Activated T-helper 2 cell treated with anti-CD3 and anti-CD28 coated beads, Interferon-gamma antibody, Interleukin-2, Interleukin-4, amounts not matched to agents 10 μg/mL and 5 μg/mL and 100 μg/mL, durations not matched to agents 14 hours and 24 hours and 36 hours (primary cell): ENCODE measurements at places on chromosomes 5 and 9. TPM values are rescaled to one million over a fixed set of nuclear protein-coding genes. Genes with fewer than 3 reads are reported as not detected.

The CDKN2B gene
- 0.62 and 0.69 TPM in 2 replicates for total RNA-seq

The ADAM19 gene
- total RNA-seq = 229 and 237 TPM in 2 replicates

The MROH2B gene
- not detected in 2 replicates for total RNA-seq

The PCDHA1 gene
- 0.07 TPM in 1 of 2 replicates, not detected in the other for total RNA-seq

The GFRA3 gene
- total RNA-seq = 0.16 and 0.32 TPM in 2 replicates

The CSF1R gene
- 0.18 and 0.27 TPM in 2 replicates for total RNA-seq

The TMOD1 gene
- total RNA-seq = 0.96 and 0.97 TPM in 2 replicates

The SLC45A2 gene
- not detected in 2 replicates for total RNA-seq

The CCDC183 gene
- total RNA-seq = 0.11 TPM in 1 of 2 replicates, not detected in the other

The ANKRD31 gene
- total RNA-seq = 0.11 and 0.28 TPM in 2 replicates

DNA sequence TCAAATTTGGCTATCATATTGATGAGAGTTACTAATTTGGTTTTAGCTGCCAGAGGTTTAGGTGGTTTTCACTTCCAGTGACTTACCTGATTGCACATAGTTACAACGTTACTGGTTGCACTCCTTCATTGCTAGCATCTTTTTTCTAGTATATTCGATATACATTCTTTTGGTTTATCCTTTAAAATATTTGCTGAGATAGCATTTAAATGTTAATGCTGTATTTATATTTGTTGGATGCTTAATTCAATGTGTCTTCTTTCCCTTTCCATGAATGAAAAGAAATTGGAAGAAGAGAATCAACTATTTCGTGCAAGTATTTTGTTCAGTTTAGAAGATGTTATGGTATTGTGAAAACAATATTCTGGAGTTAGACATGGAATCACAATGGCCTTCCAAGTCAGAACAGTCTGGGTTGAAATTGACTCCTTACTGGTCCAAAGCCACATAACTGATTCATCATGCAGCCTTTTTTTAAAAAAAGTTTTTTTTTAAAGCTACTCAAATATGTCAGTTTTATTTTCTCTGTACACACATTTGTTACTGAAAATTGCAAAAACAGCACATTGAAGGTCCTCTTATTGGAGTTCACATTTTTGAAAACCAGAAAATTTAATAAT is 2.2 kb downstream of the SPIN1 start:
- no peak for DNase-seq
- peaks cover 27% of the 10 kb centered on the region for H3K36me3 ChIP-seq
- H3K27me3 ChIP-seq = no peaks in the 10 kb centered on the region
- peak overlapping the region; percentile 93 for H3K4me3 ChIP-seq
- peaks cover 33% of the 10 kb centered on the region for H3K4me1 ChIP-seq

DNA sequence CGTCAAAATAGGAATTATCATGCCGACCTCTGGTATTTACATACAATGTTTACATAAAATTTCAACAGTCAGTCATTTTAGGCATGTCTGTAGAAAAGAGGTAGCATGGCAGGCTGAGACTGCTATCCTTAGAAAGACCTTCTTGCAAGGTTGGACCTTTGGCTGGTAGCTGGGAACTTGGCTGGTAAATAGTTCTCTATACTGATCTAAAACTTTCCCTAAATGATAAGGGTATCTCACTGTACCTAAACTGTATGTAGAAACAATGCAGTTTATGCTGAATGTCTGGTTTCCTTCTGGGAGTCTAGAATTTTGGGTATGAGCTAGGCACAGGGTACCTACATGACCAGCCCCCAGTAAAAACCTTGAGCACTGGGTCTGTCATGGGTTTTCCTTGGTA is 18.0 kb downstream of the FEM1C start:
- H3K36me3 ChIP-seq = peaks cover 74% of the 10 kb centered on the region
- H3K27ac ChIP-seq = no peak overlapping the region
- H3K4me1 ChIP-seq = peaks cover 37% of the 10 kb centered on the region

DNA sequence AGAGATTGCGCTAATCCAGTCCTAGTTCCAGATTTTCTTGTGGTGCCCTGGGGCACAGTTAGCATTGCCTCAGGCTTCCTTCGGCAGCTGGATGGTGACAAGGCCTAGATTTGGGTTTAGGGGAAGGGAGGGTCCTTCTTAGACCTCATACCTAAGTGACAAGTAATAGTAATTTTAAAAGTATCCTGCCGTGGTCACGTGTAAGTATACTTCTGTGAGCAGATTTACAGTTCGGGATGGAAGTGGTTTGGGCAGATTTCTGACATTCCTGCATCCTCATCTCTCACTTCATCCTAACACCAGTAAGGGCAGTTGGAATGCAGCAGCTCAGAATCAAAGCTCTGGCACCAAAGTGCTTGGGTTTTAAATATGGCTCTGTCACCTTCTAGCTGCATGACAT is 71.6 kb downstream of the LRRC70 start:
- no peak for DNase-seq
- H3K36me3 ChIP-seq = peaks cover 3% of the 10 kb centered on the region
- no peak overlapping the region for H3K27ac ChIP-seq

- DNase-seq = peak; percentile 49
- peak overlapping the region; percentile 88 for H3K27ac ChIP-seq
- peaks cover 36% of the 10 kb centered on the region for H3K36me3 ChIP-seq
- peak overlapping the region; percentile 95 for H3K4me3 ChIP-seq
- H3K27me3 ChIP-seq = no peaks in the 10 kb centered on the region
Observed at GRCh38 chr5:36150676-36151433, 832 bp downstream of the LMBRD2 start.

DNA sequence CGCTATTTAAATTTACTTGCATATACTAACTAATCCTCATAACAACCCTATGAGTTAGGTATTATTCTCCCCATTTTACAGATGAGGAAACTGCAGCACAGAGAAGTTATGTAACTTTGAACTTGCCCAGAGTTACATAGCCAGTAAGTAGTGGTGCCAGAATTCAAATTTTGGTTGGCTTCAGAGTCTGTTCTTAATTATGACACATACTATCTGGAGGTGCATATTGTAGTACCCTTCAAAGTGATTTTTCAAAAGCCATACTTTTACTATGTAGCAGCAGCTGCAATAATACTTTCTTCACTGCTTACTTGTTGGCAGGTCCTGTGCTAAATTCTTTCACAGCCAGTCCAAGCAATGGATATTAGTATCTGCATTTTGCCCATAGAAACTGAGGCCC is 16.4 kb downstream of the MAN2A1 start:
- no peak for DNase-seq
- H3K4me3 ChIP-seq = no peak overlapping the region
- H3K27ac ChIP-seq = no peak overlapping the region
- peaks cover 8% of the 10 kb centered on the region for H3K36me3 ChIP-seq

- H3K4me1 ChIP-seq = peaks cover 51% of the 10 kb centered on the region
- H3K27me3 ChIP-seq = no peaks in the 10 kb centered on the region
- peaks cover 26% of the 10 kb centered on the region for H3K36me3 ChIP-seq
- peak overlapping the region; percentile 40 for H3K27ac ChIP-seq
Observed at GRCh38 chr5:95818181-95819147, 4.1 kb downstream of the GLRX start.

DNA sequence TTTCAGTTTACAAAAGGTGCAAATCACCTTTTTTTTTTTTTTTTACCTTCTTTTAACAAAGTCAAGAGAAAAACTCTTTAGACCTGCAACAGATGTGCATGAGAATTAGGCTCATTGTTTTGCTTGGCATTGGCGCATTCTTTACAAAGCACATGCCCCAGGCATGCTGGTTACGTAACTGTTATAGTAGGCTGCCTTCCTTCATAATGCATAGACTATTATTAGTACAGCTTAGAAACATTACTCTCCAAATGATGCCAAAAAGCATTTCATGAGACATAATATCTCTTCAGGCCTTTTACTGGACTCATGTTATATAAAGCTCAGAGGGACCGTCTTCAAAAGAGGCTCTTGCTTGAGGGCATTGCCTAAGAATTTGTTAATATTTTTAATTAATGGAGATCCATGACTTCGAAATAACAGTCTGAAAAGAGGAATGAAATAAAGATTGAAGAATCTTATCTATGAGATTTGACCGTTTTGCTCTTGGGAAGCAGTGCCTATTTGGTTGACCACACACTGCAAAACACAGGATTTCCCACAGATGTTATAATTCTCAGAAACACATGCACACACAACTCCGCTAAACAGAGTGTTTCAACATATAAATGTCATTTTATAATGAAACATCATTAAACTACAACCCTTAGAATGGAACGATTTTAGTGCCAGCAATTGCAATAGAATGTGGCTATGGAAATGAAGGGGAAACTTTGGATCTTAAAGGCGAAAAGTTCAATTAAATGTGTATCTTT is 478.7 kb downstream of the PRR16 start:
- no peaks in the 10 kb centered on the region for H3K4me1 ChIP-seq
- H3K36me3 ChIP-seq = no peaks in the 10 kb centered on the region
- H3K27ac ChIP-seq = no peak overlapping the region
- H3K4me3 ChIP-seq = no peak overlapping the region
- H3K27me3 ChIP-seq = no peaks in the 10 kb centered on the region

- no peaks in the 10 kb centered on the region for H3K36me3 ChIP-seq
- no peak overlapping the region for H3K27ac ChIP-seq
- DNase-seq = no peak
- no peaks in the 10 kb centered on the region for H3K27me3 ChIP-seq
- no peaks in the 10 kb centered on the region for H3K4me1 ChIP-seq
Observed at GRCh38 chr5:137136991-137137632, 362.0 kb downstream of the SPOCK1 start.

DNA sequence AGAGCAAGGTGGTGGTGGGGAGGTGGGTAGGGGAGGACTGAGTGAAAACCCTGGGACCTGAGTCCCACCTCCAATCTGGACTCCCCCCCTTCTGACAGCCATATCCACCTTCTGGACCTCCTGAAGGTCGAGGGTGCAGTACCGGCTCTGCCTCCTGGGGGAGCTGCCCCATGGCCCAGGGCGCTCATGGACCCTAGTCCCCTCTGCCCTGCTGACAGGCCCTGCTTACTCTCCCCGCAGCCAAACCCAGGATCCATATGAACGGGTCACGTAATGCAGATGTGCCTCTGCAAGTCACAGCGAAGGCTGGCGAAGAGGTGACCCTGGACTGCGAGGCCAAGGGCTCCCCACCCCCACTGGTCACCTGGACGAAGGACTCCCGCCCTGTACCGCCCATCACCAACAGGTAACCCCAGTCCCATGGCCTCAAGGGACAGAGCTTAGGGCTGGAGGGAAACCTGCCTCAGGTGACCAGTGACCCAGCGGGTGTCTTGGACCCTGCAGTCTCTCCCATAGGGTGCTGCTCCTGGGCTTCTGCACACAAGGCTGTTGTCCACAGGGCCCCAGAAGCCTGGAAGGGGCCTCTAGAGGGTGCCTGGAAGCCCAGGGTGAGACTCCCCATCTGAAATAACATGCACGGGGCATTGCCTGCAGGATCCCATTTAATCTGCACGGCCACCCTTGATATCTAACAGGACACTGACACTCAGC is 61.7 kb downstream of the HMCN2 start:
- H3K4me1 ChIP-seq = no peaks in the 10 kb centered on the region
- no peak overlapping the region for H3K4me3 ChIP-seq
- no peaks in the 10 kb centered on the region for H3K36me3 ChIP-seq
- H3K27me3 ChIP-seq = peaks cover 14% of the 10 kb centered on the region

- H3K4me1 ChIP-seq = no peaks in the 10 kb centered on the region
- no peak for DNase-seq
- H3K36me3 ChIP-seq = no peaks in the 10 kb centered on the region
- no peak overlapping the region for H3K4me3 ChIP-seq
- no peaks in the 10 kb centered on the region for H3K27me3 ChIP-seq
- no peak overlapping the region for H3K27ac ChIP-seq
Observed at GRCh38 chr5:33725806-33726205, 166.0 kb downstream of the ADAMTS12 start.

DNA sequence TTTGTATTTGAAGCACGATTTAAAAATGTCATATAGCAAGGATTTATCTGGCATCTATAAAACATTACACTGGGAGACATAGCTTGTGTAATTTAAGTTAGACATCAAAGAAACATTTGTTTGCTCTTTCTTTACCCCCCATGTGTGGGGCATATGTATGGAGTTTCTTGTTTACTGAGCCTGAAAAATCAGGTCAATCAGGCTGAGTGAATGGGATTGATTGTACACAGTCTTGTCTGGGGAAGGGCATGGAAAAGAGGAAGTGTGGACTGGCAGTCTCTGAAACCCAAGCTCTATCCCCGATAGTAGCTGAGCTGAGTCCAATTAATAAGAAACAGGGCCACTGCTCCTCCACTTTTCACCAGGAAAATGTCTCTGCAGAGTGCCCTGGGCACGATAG is 49.4 kb downstream of the SLC46A2 start:
- no peak overlapping the region for H3K4me3 ChIP-seq
- H3K27ac ChIP-seq = no peak overlapping the region
- H3K4me1 ChIP-seq = peaks cover 9% of the 10 kb centered on the region
- DNase-seq = no peak
- H3K36me3 ChIP-seq = no peaks in the 10 kb centered on the region

DNA sequence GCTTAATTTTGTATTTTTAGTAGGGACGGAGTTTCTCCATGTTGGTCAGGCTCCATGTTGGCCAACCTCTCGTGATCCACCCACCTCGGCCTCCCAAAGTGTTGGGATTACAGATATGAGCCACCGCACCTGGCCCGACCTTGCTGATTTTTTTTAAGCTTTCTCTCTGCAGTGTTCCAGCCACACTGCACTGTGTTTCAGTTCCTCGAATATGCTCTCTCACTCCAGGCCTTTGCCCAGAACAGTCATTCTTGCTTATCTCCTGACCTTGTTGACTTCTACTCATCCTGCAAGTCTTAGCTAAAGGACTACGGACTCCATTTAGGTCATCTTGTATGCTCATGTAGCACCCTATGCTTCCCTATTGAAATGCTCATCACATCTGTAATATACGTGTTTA is 3.3 kb downstream of the SNAPC3 start:
- peak overlapping the region; percentile 14 for H3K4me3 ChIP-seq
- H3K27me3 ChIP-seq = no peaks in the 10 kb centered on the region
- peaks cover 60% of the 10 kb centered on the region for H3K36me3 ChIP-seq
- no peak for DNase-seq

DNA sequence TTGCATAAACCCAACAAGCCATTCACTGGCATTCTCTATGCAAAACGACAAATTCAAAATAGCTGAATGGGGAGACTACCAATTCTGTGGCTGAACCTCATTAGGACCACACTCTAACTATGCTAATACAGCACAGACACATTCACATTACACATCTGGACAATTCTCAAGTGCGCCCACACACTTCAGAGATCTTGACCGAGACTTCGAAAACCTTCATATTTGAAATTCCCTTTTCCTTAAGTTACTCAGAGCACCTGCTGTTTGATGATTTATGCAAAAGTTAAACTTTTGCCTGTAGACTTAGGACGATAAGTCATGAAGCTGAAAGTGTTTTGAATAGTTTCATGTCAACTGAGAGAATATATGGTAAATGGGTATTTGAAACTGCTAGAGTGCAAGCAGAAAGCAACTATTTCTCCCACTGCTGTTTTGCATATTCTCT is 111.9 kb downstream of the FBN2 start:
- no peaks in the 10 kb centered on the region for H3K4me1 ChIP-seq
- no peak overlapping the region for H3K27ac ChIP-seq
- H3K4me3 ChIP-seq = no peak overlapping the region
- H3K27me3 ChIP-seq = no peaks in the 10 kb centered on the region
- no peak for DNase-seq

- H3K27ac ChIP-seq = no peak overlapping the region
- H3K36me3 ChIP-seq = no peaks in the 10 kb centered on the region
- peaks cover 5% of the 10 kb centered on the region for H3K27me3 ChIP-seq
- H3K4me1 ChIP-seq = peaks cover 10% of the 10 kb centered on the region
- H3K4me3 ChIP-seq = no peak overlapping the region
Observed at GRCh38 chr5:127079994-127080491, 6.7 kb upstream of the C5orf63 start.
